NCI-H1930 (cell line): ENCODE measurements at places on chromosomes 5 and 9.

DNA sequence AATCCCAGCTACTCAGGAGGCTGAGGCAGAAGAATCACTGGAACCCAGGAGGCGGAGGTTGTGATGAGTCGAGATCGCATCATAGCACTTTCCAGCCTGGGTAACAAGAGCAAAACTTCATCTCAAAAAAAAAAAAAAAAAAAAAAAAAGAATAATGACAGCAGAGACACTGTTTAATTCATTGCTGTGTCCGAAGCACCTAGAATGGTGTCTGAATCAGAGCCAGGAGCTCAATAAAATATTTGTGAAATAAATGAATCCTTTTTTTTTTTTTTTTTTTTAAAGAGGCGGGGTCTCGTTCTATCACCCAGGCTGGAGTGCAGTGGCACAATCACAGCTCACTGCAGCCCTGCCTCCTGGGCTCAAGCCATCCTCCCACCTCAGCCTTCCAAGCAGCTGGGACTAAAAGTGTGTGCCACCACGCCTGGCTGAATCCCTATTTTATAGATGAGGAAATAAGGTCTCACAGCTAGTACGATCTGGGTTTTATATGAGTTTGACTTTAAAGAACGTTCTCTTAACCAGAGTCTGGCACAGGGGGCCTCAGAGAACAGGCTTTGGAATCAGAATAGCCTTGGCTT is 47.8 kb downstream of the THOC3 start:
- DNase-seq, result no peak

DNA sequence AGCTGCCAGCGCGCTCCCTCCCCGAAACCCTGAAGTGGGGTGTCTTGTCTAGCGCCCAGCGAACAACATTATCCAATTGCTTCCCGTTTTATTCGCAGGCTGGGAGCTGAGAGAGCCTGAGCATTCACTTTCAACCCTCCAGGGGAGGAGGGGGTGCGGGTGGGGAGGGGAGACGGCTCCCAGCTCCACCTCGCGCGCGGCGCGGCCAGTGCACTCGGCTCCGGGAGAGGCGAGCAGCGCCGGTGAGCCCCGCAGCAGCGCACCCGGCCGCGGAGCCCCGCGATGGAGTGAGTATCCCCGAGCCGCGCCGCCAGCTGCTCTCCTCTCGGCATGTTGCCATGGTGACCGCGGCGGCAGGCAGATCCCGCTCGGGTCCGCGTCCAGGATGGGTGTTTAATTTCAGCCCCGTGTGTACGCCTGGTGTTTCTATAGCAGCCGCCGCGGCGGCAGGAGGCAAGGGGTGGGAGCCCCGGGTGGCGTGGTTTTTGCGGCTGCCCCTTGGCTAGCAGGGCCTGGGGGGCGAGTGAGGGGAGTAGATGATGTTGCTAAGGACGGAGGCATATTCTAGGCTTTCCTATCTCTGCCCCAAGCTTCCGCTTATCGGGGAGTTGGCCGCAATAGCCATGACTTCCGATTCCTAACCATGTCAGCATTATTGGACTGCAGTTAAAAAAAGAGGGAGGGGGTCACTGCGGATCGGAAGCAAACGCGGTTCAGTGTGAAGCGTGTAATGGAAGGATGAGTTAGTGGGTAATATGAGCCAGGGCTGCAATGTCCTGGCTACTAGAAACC is 139.2 kb upstream of the PALM2AKAP2 start:
- DNase-seq, result peak; percentile 37

- DNase-seq, result no peak
Observed at GRCh38 chr5:86864051-86864450, 246.3 kb downstream of the COX7C start.

DNA sequence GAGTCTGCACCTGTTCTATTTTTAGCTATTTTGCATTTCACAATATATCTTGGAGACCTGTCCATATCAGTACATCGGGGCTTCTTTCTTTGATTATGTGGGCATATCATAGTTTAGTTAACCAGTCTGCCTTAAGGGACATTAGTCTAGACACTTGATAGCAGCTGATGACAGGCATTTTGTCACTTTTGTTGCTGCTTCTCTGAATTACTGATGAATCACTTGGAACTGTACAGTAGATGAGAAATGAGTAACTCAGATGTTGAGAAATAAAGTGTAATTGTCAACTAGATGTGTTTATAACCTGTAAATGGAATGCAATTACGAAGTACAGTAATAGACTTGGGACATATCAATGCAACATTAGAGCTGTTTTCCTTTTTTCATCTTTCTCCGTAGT is 7.1 kb downstream of the ZFP2 start:
- no peak for DNase-seq

DNA sequence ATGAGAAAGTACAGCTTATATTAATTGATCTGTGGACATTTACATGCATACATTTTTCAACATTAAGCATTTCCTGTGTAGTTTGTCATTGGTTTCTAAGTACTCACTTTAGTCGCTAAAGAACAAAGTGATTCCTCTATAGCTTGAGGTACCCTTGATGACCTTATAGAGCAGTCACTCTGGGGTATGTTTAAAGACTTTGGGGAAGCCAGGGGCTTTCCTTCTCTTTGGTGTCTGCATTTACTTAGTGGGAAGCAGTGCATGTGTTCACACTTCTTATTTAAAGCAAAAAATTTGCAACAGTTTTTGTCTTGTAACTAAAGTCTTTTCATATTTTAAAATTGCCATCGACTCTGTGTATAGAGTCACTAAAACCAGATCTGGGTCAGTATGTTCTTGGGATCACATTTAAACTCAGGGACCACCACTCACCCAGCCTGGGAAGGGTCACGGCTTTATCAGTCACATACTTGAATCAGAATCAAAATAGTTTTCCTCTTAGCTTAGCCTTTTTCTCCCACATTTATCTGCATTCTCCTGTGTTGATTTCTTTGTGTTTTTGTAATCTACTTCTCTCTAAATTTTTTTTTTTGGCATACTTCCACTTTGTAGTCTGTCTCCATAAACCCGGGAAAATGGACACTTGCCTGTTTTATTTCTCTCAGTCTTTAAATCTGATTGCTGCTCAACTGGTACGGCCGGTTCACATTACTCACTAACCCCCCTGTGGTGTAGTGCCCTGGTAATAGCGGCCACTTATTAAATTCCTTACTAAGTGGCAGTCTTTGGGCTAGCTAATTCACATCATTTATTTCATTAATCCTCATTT is 143.9 kb upstream of the FBN2 start:
- no peak for DNase-seq

DNA sequence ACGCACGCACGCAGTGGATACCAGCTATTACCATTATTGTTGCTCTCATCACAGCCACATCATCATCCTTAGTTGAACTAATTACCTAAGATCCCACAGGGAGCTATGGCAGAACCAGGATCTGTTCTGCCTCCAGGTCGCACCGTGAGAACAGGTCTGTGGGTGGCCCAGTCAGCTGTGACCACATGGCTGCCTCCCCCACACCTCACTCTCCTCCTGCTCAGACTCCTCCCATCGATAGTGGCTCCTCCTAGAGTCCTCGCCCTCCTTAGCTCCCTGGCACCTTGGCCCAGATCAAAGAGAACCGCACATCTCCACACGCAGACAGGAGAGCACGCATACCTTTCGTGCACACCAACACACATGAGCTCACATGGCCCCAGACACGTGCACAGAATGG is 32.4 kb upstream of the RPL26L1 start:
- DNase-seq, result no peak

DNA sequence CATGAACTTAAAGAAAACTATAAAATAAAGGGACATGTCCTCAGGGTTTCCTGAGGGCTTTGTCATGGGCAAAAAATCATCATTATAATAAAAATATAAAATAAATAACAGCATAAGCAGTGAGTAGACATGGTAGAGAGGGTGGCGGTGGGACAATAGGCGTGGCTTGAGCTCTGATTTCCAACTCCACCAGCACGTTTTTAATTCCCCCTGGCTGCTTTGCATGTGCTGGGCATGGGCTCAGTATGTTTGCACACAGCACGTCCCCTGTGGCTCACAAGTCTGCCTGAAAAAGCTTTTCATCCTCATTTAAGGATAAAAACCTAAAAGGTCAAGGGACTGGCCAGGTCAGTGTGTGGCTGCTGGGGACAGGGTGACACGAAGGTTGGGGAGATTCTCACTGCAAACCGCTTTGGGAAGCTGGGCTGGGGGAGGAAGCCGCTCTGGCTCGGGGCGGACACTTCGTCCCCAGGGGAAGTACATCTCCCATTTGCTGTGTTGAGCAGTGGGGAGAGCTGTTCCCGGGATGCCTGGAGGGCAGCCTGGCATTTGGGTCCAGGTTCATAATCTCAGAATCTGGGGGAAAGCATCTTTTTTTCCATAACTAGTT is 32.6 kb downstream of the NKX2-5 start:
- DNase-seq, result no peak

DNA sequence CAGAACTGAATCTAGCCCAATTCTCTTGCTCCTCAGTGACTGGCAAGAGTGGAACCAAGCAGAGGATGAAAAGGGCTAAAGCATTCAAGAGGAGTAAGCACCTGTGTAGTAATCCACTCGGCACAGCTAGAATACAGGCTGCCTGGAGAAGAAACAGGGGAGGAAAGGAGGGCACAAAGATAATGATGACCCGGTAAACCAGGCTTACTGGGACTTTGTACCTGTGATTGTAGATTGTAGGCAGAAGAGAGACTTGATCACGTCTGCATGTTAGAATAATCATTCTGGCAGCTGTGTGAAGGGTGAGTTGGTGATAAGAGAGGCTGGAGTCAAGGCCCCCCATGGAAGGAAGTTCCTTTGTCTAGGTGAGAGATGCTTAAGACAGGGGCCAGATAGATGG is 20.6 kb upstream of the TNFSF15 start:
- no peak for DNase-seq

DNA sequence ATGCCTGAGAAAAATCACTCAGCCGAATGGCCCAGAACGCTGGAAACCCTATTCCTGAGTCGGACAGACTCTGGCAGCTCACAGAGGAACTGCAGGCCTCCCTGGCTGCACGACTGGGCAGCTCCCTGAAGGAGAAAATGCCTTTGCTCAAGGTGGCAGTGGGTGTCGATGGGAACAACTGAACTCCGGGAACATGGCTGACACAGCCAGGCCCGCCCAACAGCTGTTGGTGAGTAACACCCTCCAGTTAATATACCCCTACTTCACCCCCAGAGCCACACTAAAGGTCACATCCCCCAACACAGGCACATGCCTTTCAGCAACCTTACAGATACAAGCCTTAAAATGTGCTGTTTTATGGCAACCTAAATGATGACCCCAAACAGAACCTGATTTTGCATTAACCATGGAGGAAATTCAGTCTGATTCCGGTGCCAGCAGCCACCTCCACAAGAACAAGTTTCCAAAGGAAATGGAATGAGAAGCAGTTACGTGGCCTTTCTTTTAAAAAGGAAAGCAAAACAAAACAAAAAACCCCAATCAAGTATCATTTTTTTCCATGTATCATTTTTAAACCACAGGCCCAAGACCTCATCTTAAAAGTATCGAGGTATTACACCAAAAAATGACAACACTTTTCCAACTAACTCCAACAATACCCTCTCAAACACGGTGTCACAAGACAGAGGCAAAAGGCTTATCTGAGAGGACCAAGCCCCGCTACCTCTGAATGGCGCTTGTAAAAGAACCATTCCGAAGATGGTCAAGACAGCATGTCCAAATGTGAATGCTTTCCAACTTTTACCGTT is 3.1 kb downstream of the KLF9 start:
- no peak for DNase-seq

GRCh38 chr5:96601200-96601599 is 61.0 kb upstream of the CAST start:
- no peak for DNase-seq

GRCh38 chr5:170614720-170615119 is 110.9 kb downstream of the KCNIP1 start:
- DNase-seq, result no peak

DNA sequence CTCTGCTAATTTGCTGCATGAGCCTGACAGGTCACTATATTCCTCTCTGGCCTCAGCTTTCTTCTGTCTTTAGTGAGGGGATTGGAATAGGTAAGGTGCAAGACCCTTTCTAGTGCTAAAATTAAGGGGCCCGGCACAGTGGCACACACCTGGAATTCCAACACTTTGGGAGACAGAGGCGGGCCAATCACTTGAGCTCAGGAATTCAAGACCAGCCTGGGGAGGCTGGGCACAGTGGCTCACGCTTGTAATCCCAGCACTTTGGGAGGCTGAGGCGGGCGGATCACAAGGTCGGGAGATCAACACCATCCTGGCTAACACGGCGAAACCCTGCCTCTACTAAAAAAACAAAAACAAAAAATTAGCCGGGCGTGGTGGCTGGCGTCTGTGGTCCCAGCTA is 37.2 kb downstream of the EGR1 start:
- DNase-seq, result no peak

DNA sequence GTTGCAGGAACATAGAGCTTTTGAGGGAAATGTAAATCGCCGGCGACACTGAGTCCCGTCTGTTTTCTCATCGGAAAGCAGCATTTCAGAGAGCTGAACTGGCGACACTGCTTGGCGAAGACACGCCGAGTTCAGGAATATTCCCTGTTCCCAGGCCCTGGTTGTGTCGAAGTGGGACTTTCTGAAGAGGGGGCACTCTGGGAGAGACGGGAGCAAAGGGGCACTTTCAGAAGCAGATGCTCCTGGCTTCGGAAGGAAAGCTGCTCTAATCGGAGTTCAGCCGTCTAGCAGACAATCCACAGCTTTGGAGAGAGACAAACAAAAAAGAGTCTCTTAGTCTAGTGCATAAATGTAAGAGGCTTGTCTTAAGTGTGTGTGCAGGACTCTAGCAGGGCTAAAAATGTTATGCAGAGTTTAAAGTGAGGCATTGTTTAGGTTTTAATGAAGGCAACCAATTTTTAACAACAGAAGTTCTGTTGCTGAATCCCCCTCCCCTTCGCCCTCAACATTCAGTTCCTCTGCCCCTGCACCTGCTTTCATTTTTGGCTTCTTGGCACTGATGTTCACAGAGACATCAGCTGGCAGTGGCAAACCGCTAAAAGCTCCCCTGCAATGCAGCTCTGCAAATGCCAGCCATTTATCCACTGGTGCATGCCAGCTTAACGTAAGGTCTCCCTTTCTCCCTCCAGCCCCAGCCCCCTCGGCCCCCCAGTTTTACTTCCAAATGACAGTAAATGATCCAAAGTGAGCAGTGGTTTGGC is 289.5 kb upstream of the MPDZ start:
- no peak for DNase-seq

DNA sequence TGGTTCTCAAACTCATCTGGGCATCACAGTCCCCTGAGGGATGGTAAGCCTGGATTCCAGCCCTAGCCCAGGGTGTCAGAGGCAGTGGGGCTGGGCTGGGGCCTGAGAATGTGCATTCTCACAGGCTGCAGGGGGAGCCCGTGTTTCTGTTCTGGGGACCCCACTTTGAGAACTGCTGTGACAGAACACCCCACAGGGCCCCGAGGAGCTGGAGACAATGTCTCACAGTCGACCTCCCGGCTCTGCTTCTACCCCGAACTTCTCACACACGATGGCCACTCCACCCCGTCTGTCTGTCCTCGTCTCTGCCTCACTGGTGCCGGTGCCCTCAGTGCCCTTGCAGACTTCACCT is 130.0 kb downstream of the CACNA1B start:
- no peak for DNase-seq

GRCh38 chr9:129237803-129238202 is 59.7 kb upstream of the IER5L start:
- no peak for DNase-seq

GRCh38 chr9:85743275-85744128 is 1.7 kb upstream of the AGTPBP1 start:
- no peak for DNase-seq

- no peak for DNase-seq
Observed at GRCh38 chr5:122673343-122673742, 101.5 kb upstream of the SNX2 start.
